LNCaP clone FGC (cell line): ENCODE measurements at places on chromosomes 5 and 9.
A peak's percentile ranks its signal among the peaks of the same experiment; 100 is the strongest.

DNA sequence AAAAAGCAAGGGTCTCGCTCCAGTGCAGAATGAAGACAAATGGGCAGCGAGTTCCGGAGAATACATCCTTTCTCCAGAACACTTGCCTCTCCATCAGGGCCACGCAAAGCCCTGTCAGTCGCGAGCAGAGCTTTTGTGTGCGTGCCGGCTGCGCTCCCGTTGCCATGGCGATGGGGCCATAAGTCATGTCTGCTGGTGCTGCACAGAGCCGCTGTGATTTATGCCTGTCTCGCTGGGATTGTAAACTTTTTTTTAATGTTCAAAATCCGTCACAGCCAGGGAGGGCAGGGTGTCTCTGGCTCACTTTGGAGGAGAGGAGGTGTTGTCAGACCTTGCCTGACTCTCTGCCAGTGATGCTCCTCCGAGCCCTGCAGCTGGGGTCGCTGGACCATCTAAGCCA, 272.7 kb downstream of the TRIM32 start:
- no peak for DNase-seq

GRCh38 chr5:97412959-97413358, 229.9 kb upstream of the RIOK2 start:
- no peak for DNase-seq

- DNase-seq = no peak
Measured at GRCh38 chr5:16563686-16564085, 53.1 kb downstream of the RETREG1 start.

DNA sequence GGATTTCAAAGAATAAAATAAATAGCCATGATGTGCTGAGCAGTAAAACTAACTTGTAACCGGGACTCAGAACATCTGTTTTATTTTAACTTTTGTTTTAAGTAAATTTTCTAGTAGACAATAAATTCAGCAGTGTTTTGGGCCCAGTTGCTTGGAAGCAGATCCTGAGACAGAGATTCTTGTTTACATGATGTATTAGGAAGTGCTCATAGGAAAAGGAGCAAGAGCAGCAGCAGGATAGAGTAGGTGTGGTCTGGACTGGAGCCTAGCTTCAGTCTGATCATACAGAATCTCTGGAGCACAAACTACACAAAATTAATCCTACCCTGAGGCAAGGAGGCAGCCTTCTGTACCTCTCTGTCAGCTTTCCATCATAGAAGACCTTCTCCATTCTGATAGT, 139.2 kb upstream of the CCNH start:
- peak; percentile 61 for DNase-seq
